ENCODE measurements at places on chromosomes 1 and 21.

DNA sequence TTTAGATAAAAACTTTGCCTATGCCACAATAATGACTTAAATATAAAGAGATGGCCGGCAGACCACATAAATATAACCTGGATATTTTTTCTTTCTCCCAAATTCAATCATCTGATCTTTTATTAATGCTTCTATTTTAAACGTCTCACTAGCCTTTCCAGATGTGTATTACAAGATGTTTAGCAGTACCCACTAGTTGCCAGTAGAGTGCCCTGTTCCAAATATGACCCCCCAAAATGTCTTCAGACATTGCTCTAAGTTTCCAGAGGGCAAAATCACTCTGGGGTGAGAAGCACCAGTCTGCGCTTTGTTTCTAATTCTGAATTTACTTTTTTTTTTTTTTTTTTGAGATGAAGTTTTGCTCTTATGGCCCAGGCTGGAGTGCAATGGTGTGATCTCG lies 268.1 kb downstream of the GRIK1 start:
- DNase-seq: no peak

GRCh38 chr1:13930151-13930550 lies 230.2 kb downstream of the PRDM2 start:
- DNase-seq: no peak

DNA sequence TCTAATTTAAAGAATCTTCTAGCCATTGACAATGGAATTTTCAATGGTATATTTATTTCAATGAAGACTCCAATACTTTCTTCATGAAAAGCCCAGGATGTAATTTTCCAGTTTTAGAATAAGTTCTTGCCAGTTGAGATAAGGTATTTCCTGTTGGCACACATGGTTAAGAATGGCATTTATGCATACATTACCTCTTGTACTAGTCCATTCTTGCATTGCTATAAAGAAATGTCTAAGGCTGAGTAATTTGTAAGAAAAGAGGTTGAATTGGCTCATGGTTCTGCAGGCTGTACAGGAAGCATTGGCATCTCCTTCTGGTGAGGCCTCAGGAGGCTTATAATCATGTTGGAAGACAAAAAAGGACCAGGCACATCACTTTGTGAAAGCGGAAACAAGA lies 1179.6 kb downstream of the AMY1C start:
- DNase-seq: no peak

DNA sequence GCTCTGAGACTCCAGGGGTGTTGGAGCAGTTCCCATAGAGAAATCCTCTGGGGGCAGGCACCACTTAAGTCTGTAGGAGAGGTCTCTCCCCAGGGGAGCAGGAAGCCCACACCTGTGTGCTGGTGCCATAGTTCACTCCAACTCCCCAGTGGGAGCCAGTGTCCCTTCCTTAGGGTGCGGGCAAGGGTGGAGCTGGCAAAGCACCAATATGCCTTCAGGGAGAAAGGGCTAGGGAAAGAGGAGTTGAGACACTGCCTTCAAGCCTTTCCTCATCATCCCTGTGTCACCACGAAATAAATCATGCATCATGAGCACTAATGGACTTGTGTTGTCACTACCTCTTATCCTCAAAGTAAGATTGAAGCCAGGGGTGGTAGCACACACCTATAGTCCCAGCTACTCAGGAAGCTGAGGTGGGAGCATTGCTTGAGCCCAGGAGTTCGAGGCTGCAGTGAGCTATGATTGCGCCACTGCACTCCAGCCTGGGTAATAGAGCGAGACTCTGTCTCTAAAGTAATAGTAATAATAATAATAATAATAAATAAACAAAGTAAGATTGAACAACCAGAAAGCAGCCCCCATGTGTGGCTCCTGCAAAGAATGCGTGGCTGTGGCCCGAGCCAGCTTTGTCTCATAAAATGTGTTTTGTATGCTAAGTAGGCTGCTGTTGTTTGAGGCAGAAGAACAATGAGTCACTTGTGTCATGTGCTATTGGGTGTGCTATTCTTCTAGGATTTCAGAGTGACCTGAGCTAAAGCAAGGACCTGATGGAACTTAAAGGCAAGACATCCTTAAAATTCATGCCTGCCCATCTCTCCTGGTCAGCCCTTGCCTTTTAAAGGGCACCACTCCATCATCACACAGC lies 6.7 kb upstream of the TIE1 start:
- DNase-seq: no peak

Data from CD4-positive, alpha-beta T cell (primary cell).